Body of pancreas (tissue), 4 donors: ENCODE measurements at places on chromosomes 1 and 21.

- H3K36me3 ChIP-seq, result no peaks in the 10 kb centered on the region
- DNase-seq, result no peak
- no peak overlapping the region for H3K4me3 ChIP-seq
- no peaks in the 10 kb centered on the region for H3K27me3 ChIP-seq
- H3K4me1 ChIP-seq, result no peaks in the 10 kb centered on the region
These were observed 72.9 kb downstream of the UCHL5 start for GRCh38 chr1:192986110-192986747.

DNA sequence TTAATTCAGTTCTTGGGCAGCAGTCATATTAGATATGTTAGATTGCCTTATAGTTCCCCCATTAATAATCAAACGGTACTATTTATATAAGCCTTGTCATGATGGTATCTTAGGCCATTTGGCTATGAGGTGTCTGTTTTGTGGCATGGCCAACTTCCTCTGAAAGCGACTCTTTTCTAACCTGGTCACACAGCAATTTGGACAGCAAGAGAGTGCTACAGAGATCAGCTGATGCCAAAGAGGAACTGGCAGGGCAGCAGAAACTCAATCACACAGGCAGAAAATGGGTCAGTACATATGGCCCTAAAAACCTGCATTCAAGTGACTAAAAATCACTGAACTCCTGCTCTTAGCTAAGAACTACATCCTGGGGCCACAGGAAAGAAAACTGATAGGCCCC, 13.4 kb upstream of the MUTYH start:
- H3K27me3 ChIP-seq, result no peaks in the 10 kb centered on the region
- H3K4me1 ChIP-seq, result peaks cover 9% of the 10 kb centered on the region
- no peaks in the 10 kb centered on the region for H3K36me3 ChIP-seq
- DNase-seq, result no peak

- peaks cover 31% of the 10 kb centered on the region for H3K4me1 ChIP-seq
- no peak for DNase-seq
- no peaks in the 10 kb centered on the region for H3K36me3 ChIP-seq
- H3K27me3 ChIP-seq, result no peaks in the 10 kb centered on the region
These were observed 510.3 kb downstream of the NPHP4 start for GRCh38 chr1:5481889-5482288.

DNA sequence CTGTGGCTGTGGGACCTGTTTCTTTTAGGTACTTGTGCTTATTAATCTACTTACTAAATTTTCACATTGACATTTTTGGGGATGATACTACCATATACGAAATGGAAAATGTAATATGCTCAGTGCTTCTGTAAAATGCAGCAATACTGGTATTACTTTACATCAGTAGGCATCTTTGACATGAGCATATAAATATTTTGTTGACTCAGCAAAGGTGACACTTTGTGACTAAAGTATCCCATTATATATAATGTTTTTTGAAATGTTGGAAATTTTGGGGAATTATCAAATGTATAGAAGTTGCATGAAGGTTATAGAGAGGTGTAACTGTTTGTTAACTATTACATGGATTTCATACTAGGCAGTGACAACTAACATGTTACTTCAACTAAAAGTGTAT, 2.3 kb upstream of the FAM177B start:
- no peak overlapping the region for H3K4me3 ChIP-seq
- H3K4me1 ChIP-seq, result no peaks in the 10 kb centered on the region
- no peak overlapping the region for H3K27ac ChIP-seq
- peaks cover 5% of the 10 kb centered on the region for H3K36me3 ChIP-seq
- H3K27me3 ChIP-seq, result no peaks in the 10 kb centered on the region
- no peak for DNase-seq

GRCh38 chr1:1883092-1883873, 7.6 kb downstream of the GNB1 start:
- no peaks in the 10 kb centered on the region for H3K36me3 ChIP-seq
- no peak overlapping the region for H3K27ac ChIP-seq
- H3K27me3 ChIP-seq, result no peaks in the 10 kb centered on the region
- no peak overlapping the region for H3K4me3 ChIP-seq

- no peak for DNase-seq
- no peaks in the 10 kb centered on the region for H3K27me3 ChIP-seq
- H3K36me3 ChIP-seq, result no peaks in the 10 kb centered on the region
- H3K27ac ChIP-seq, result no peak overlapping the region
- H3K4me3 ChIP-seq, result no peak overlapping the region
- peaks cover 8% of the 10 kb centered on the region for H3K4me1 ChIP-seq
These were observed 2.6 kb upstream of the LUZP1 start for GRCh38 chr1:23171181-23171755.
